ENCODE measurements at places on chromosomes 7 and 10.

DNA sequence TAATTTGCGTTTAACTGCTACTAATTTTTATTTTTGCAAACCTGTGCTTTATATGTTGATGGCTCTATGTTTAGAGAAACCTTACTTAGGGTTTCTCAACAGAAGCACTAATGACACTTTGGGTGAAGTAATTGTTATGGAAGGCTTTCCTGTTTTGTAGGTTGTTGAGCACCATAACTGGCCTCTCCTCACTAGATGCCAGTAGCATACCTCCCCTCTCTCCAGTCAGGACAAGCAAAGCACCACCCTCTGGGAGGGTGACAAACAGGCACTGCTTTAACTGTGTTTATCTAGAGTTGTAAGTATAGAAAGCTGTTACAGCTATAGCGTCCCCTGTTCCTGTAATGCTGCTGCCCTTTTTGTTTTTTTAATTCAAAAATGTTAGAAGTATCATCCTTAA, 60.9 kb downstream of the WAC start:
- no peak for DNase-seq

DNA sequence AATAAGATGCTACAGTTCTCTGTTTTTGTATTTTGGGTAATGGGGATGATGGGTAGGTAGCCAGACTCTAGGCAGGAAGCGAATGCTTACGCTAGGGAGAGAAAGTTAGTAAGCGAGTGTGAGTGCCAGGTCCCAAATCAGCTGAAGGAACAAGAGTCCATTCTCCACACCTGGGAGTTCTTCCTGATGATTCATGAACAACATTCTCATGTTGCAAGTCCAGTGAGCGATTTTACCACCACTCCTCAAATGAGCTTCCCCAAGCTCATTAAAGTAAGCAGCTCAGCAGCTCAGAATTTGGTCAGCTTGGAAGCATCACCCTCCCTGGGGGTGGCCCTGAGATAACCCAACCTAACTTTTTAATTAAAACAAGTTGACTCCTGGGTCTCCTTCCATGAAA, 27.3 kb downstream of the SH3PXD2A start:
- DNase-seq = no peak

GRCh38 chr10:97852277-97852676, 2.6 kb downstream of the GOLGA7B start:
- DNase-seq = no peak

DNA sequence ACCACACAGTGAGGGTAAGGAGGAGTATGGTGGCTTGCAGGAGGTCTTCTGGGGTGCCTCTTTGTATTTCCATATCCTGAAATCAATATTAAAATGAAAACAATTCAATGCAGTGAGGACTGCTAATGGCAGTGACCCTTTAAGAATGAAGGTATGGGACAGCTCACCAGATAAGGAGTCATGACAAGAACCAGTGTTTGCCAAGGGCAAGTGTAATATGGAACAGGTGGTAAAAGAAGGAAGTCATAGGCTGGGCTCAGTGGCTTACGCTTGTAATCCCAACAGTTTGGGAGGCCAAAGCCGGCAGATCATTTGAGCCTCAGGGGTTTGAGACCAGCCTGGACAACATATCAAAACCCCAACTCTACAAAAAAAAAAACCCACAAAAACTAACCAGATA, 20.0 kb upstream of the LIPA start:
- no peak for DNase-seq

DNA sequence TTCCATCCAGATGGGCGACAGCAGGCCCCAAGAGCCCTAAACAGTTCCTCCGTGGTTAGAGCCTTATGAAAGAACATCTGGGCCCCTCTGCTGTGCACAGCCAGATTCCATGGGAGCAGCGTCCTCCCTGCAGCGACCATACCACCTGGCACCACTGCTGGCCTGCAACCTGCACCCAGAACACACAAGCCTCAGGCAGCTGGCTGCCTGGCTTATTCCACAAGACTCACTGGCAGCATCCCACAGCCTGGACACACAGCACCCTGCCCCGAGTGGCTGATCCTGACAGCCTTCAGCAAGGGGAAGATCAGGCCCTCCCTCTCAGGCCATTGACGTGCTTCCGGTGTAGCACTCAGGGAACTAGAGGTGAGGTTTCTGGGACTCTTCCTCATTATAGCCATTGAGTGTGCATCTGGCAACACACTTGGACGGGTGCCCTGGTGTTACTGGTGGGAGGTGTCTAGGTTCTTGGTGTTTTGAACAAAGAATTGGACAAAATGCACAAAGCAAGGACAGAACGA, 33.7 kb upstream of the ERCC6 start:
- no peak for DNase-seq

DNA sequence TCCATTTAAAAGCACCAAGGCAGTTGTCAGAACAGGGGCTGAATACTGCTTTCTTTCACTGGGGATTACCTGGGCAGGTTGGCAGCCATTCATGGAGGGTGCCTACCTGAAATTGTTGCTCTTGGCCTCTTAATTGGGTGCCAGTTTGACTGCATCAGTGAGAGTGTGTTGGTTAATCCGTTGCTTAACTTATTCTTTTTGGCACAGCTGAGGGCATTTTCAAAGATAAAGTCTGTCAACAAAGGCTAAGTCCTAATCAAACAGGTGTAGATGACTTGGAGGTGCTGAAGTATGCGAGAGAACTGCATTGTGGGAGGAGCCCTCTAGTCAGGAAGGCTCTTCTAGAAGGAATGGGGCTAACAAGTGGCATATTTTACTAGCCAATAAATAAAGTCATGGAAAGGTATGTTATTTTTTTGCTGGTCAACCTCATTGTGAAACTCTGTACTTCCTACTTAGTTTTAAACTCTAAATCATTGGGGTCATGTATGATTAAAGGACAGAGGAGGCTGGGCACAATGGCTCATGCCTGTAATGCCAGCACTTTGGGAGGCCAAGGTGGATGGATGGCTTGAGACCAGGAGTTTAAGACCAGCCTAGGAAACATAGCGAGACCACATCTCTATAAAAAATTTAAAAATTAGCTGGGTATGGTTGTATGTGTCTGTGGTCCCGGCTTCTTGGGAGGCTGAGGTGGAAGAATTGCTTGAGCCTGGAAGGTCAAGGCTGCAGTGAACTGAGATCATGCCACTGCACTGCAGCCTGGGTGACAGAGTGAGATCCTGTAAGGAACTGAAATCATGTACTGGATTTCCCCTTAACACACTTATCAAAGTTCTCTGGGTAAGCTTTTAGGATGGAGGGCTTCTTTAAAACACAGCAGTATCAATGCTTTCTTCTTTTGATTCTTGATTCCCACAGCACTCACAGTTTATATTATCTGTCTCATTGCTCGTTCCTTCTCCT, 134.1 kb downstream of the LRMDA start:
- no peak for DNase-seq

DNA sequence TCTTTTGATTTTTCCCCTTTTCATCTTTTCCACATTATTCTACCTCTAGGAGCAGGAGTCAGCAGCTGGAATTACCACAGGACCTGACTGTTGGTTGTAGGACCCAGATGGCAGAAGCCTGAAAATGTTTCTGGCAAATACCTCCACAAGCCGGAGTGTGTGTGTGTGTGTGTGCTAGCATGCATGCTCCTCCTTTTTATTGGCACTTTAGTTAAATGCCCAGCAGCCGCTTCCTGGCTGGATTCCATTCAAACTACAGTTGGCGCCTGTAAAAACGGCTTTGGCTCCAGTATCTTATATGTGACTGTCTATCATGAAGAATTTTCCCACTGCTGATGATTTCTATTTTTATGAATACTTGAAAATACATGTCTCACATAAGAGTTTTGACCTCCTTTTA, 319.7 kb upstream of the SP4 start:
- no peak for DNase-seq

DNA sequence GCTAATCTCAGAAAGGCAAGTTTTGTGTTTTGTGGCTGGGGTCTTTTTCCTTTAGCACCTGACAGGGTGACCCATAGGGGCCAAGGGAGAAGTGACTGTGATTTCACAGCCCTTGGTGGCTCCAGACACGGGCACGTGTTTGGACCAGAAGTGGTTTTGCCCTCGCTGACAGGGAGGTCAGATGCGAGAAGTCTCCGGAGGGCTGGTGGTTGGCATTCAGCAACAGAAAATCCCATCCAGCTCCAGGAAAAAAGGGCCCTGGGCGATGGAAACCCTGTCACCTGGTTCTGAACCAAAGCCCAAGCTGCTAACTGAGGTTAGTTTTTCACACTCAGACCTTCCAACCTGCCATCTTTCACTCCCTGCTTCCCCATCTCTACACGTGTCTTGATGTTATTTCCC, 272.9 kb downstream of the TRIL start:
- DNase-seq = no peak

- no peak for DNase-seq
Observed at GRCh38 chr7:50801907-50802306, 19.2 kb upstream of the GRB10 start.

GRCh38 chr7:5394264-5395105, 29.1 kb downstream of the TNRC18 start:
- no peak for DNase-seq

DNA sequence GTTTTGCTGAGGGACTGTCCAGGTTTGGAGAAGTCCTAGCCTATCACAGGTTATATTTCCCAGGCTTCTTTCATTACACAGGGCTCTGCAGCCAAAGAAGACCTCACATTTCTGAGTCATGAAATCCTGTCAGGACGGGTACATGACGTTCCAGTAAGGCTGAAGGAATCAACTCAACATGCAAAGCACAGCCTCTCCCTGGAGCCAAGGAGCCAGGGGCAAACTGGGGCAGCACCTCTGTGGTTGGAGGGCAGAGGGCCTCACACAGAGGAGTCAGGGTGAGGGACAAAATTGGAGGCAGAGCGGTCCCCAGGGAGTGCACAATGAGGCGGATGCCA, 116.3 kb upstream of the GDF10 start:
- DNase-seq = no peak

- no peak for DNase-seq
Observed at GRCh38 chr10:93386631-93387369, 95.3 kb downstream of the MYOF start.

DNA sequence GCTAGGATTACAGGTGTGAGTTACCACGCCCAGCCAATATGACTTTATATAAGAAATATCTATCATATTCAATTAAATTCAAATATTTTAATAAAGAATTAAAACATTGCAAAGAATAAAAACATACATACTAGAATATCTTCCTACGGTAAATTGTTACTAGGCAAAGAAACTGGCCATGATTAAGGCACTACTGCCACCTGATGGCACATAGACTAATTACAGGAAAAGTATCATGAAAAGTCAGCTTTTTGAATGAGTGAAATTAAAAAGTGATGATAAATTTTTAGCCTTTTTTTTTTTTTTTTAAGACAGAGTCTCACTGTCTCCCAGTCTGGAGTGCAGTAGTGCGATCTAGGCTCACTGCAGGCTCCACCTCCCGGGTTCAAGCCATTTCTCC, 30.9 kb downstream of the MRPS33 start:
- DNase-seq = no peak

DNA sequence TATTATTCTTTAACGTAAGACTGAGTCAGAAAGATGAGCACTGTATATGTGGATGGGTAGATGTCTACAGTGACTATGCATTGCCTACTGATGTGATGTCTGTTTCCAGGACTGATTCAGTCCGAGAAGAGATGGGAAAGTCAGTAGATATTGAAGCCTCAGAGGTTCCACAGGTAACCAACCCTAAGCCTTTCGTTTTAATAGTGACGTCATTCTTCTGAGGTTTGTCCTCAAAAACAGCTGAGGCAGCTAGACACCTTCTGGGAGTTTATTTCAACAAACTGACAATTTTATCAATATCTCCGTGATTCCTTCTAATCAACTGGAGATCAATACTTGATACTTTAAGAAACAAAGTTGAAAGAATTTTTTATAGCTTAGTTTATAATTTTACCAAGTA, 171.6 kb downstream of the LHFPL3 start:
- no peak for DNase-seq

- no peak for DNase-seq
Observed at GRCh38 chr7:20918156-20918555, 131.5 kb upstream of the SP8 start.

DNA sequence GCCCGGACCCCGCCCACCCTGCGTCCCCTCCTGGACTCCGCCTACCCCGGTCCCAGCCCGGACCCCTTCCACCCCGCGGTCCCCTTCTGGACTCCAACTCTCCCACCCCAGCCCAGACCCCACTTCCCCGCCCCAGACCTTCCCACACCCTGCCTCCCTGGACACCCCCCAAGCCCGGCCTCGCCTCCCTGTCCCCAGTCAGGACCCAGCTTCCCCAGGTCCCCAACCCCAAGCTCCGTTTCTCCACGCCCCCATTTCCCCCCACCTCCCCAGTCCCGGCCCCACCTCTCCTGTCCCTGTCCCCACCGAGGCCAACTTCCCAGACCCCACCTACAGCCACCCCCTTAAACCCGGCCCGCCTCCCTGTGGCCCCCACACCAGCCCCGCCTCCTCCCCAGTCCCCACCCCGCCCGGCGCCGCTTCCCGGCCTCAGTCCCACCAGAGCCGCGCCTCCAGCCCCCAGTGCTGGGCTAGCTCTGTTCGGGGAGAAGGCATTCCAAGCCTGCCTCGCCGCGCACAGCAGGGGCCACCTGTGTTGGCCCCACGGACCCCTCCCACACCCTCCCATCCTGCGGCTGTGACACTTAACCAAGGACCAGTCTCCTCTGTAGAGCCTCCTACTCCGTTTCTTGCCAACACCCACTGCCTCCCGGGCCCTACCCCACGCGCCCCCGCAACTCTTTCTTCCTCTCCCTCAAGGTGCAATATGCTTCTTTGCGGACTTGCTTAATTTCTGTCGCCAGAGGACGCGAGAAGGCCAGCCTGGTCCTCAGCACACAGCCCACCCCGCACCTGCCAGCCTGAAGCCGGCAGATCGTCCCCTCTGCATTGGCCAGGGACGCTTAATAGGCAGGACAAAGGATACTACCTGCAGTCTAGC, 736 bp upstream of the ITIH5 start:
- DNase-seq = no peak

GRCh38 chr7:80247144-80247543, 112.5 kb downstream of the GNAI1 start:
- no peak for DNase-seq

GRCh38 chr7:515628-516027, 4.0 kb downstream of the PDGFA start:
- no peak for DNase-seq

GRCh38 chr10:72895236-72895850, 1.8 kb downstream of the OIT3 start:
- no peak for DNase-seq

GRCh38 chr10:33306126-33306525, 28.3 kb downstream of the NRP1 start:
- no peak for DNase-seq

- no peak for DNase-seq
Observed at GRCh38 chr10:118108194-118109026, 61.7 kb upstream of the RAB11FIP2 start.

DNA sequence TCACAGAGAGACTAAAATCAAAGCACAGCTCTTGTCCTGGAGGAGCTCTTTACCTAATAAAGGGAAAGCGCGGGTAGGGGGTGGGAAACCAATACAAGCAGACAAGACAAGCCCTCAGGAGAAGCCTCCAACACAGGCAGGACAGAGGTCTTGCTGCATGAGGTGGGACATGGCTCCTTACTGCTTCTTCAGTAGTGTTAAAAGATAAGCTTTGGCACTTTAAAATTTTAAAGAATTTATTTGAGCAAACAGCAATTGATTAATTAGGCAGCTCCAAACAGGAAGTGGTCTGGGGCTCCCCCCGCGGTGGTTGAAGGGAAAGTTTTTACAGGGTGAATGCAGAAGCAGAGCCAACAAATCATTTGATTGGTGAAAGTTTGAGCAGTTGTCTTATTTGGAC, 50.3 kb upstream of the MACC1 start:
- no peak for DNase-seq

GRCh38 chr7:98913612-98914011, 35.3 kb downstream of the TRRAP start:
- no peak for DNase-seq

GRCh38 chr10:19283285-19283684, 234.7 kb downstream of the MALRD1 start:
- DNase-seq = no peak

- DNase-seq = no peak
Observed at GRCh38 chr10:84095811-84096497, 43.4 kb upstream of the GHITM start.

Data from thymus (tissue), 14 donors.